ENCODE measurements at places on chromosomes 2 and 18.

DNA sequence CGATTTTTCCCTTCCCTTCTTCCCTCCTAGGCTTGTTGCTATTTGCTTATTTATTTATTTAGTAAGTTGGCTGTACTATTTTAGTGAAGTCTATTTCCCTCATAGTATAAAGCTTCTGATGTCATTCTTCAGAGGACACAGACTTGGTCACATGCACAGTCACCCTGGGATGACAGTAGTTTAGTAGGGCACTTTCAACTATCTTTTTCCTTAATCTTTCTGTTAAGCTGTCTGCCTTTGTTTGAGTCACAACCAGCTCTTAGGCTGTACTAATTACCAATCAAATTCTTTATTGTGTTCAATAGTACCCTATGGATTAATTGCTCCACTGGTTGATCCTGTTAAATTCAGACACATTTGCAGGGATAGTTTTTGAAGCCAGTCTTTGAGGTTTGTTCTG is 26.9 kb upstream of the RAB31 start:
- no peak for DNase-seq

DNA sequence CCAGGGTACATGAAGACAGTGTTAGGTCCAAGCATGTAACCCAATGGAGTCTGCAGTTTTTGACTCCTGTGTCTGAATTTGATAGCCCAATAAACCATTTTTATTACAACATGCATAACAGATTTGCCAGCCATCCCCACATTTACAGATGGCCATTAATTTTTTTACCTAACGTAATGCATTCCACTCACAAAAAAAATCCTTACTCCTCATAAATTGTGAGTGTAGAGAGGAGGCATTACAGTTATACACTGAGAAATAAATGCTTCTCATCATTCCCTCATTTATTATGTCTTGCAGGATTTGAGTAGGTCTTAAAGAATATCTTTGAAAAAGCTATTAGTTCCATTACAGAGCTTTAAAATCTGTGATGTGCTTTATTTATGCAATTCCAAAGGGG is 193.8 kb downstream of the CMPK2 start:
- DNase-seq = no peak

- DNase-seq = no peak
Observed at GRCh38 chr2:39381653-39382052, 55.4 kb downstream of the MAP4K3 start.

- DNase-seq = no peak
Observed at GRCh38 chr2:173948198-173948597, 17.0 kb downstream of the SP3 start.

DNA sequence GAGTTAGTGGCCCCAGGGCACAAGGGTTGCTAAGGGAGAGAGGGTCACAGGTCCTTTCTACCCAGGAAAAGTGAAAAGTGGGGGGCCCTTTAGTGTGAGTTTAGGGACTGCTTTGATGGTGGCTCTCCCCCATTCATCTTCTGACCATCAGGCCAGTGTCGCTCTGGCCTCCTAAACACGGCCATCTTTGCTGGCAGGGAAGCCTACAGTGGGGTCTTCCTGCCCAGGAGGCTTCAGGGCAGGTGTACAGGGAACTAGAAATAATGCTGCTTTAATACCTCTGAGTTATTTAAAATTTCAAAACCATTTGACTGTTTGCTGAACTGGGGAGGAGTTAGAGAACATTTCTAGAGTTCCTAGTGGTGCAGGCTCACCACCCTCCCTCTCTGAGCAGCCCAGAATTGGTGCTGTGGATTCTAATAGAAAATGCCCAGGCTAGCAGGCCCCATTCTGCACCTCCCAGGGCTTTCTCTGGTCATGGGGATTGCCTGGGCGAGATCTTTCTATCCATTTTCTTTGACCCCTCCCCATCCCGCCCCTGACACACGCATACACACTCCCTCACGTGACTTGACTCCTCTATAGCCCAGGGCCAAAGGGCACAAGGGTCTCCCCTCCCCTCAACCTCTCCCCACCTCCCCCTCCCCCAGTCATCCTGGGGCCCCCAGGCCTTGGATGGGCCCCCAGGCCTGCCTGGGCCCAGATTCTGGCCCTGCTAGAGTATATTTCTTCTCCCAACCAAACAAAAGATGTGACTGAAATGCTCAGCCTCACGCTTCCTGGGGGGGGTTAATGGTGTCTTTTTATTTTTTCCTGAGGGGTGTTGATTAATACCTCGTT is 3.1 kb downstream of the PKDCC start:
- no peak for DNase-seq

GRCh38 chr2:13289310-13289709 is 572.6 kb downstream of the TRIB2 start:
- DNase-seq = no peak

DNA sequence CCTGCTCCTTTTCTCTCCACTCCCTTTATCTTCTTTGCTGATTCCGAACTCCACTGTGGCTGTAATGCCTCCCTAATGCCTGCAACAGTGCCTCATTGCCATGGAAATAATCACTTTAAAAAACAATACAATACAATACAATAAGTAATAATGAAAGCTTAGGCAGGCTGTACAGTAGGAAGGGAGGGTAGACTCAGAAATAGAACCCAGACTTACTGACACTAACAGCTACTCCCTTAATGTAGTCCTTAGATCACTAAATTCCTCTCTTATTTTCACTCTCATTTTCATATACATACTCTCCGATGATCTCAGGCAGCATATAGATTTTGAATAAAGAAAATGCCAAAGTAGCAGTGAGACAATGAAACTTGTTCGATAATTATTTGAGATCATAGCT is 70.2 kb downstream of the DLGAP1 start:
- DNase-seq = no peak

- no peak for DNase-seq
Observed at GRCh38 chr2:191994749-191995148, 147.9 kb upstream of the CAVIN2 start.

DNA sequence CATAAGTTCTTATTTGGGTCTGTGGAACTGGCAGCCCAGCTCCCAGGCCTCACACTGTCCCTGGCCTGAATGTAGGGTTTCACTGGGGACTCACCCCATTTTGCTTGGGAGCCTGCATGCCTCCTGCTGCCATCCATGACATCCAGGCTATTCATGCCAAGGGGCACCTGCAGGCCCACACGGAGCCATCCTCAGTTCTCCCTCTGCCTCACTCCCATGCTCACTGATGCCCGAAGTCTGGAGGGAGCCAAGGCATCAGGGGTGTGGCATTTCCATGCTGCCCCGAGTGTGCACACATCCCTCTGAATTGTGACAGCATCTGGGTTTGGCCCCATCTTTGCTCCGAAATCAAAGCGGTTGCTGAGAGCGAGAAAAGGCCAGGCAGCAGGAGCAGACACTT is 67.4 kb upstream of the ZNF804A start:
- DNase-seq = no peak

GRCh38 chr2:167862296-167862695 is 385.1 kb downstream of the STK39 start:
- no peak for DNase-seq
